Inflammatory macrophage treated with lipopolysaccharide for 4 hours (primary cell): ENCODE measurements at places on chromosomes 12 and 14.

DNA sequence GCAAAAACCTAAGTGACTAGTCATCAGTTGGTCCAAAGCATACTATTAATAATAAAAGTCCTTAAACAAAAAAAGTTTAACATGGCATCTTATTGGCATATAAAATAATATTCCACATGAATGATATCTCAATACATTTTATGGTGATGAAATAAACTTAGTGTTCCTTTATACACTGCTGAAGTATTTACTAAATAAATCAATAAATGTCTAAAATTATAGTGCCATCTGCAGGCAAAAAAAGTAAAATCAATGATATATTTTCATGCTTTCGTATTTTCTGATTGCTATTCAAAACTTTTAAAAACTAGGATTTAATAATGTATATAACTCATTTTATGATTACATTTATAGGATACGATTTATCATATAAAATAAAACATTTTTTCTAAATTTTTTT, 30.5 kb downstream of the PUS7L start:
- DNase-seq, result no peak

- DNase-seq, result peak; percentile 22
Measured at GRCh38 chr12:85060916-85061315, 24.8 kb downstream of the LRRIQ1 start.

GRCh38 chr14:21347201-21347600, 36.6 kb downstream of the SUPT16H start:
- DNase-seq, result no peak

DNA sequence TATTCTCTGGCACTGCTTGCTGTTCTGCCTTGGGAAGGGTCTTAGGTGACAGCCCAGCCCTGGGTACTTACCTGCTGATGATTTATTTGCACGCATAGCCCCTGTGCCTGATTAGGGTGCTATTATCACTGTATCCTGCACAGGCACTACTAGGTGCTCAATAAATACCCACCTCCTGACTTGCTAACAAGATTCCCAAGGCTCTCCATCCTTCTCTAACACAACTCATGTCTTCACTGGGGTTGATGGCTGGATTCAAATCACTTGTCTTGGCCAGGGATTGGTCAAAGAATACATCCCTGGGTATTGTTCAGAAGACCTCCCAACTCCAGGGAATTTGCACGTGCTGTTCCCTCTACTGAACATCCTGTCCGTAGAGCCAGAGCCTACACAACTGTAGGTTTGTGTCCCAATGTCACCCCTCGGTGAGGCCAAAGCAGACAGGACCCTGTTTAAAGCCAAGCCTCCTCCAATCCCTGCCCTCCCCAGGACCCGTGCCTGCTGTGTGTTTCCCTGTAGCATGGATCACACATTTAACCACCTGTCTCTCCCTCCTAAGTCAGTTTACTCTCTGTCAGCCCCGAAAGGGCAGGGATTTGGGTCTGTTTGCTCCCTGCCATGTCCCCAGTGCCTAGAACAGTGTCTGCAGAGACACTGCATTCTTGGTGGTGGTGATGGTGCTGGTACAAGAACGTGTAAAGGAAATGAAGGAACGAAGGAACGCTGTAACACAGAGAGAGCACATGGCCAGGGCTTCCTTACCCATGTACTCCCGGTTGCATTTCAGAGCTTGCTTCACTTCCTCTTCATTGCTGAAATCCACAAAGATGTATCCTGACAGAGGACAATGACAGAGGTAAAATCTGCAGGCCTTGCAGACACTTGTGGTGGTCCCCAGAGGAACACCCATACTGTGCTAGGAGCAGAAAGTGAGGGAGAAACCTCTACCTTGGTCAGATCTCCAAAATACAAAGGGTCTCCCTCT, 16.5 kb downstream of the RBM19 start:
- DNase-seq, result peak; percentile 17

GRCh38 chr12:61414470-61414869, 845.7 kb upstream of the USP15 start:
- no peak for DNase-seq

DNA sequence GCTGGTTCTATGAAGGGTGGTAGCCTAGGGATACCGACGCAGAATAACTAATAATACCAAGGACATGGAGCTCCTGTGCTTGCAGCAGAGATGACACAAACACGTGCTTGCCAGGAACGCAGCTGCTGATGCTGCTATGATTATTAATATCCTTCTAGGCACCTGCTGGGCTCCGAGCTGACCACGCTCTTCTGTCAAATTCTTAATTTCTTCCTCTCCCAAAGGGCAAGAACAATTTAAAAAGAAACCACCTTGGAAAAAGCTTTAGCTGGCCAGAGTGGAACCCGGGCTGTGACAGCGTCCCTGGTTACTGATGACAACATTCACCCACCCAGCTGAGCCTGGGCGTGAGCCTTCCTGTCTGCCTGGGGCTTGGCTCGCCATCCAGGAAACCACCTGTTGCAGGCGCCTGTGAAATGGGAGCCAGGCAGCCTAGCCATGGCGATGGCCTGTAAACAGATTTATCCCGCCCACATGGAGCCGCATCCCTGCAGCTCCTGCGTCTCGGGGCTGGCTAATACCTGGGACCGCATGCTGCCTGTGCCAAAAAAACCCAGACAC, 28.8 kb downstream of the CLMN start:
- DNase-seq, result no peak

DNA sequence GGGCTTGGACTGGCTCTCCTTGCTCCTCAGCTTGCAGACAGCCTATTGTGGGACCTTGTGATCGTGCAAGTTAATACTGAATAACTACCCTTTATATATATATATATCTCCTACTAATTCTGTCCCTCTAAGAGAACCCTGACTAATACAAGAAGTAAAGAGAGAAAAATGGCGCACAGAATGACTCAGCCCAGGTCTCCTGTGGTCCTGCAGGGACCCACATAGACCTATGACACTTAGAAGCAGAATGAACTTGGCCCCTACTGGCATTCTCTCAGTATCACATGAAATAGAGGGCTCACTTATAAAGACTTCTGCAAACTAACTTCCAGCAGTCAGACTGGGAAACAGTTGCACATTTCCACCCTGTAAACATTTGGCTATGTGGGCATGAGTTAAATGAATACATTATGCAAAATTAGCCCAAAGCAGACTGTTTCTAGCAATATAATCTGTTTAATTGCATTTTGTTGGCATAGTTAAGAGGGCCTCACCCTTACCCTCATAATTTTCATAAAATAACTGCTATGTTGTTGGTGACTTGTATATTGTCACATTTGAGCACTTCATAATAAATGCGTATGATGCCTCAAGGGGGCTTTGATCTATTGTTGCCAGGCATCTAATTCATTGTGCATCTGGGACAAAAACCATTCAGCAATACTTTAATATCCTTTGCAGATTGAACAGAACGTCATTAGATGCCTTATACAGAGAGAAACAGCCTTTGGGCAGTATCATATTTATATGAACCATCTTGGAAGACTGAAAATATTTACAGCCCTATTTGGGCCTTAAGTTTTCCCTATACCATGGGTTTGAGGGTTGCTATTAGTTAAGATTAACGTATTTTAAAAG, 349.7 kb upstream of the DIO2 start:
- no peak for DNase-seq

DNA sequence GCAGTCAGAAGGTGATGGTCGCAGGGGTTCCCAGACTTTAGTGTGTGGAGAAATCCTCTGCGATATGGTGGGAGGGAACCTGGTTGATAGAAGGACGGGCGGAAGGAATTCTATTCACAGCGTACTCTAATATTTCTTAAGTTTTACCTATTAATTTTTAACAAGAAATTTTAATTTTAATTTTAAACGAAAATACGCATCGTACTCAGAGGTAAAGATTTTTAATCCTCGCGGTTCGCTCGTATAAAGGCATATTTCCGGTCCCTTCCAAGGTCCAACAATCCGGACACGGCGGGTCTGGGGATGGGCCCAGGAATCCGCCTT, 338 bp upstream of the SLC48A1 start:
- DNase-seq, result no peak

- peak; percentile 52 for DNase-seq
Measured at GRCh38 chr12:121812320-121812871, 8.6 kb downstream of the SETD1B start.

DNA sequence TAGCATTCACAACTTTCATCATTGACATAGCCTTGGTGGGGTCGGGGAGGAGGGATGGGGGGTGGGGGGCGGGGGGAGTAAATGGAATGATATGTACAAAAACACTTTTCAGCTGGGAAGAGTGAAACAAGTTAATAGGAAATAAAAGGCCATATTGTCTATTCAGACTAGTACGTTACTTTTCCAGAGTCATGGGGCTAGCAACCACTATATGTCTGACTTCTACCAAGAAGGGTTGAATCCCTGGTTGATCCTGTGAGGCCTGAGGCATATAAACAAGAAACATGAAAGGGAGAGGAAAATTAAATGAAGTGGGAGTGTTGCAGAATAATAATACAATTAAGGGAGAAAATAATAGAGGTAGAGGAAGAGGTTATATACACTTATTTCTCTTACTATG, 225.5 kb downstream of the ERC1 start:
- DNase-seq, result no peak

DNA sequence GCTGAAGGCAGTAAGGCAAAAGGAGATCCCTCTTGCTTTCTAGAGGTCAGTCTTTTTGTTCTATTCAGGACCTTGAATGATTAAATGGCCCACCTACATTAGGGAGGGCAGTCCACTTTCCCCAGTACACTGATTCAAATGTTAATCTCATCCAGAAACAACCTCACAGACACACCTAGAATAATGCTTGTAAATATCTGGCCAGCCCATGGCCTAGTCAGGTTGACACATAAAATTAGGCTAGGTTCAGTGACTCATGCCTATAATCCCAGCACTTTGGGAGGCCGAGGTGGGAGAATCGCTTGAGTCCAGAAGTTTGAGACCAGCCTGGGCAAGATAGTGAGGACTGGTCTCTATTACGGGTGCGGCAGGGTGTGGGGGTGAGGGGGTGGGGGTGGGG, 43.5 kb downstream of the MIPOL1 start:
- no peak for DNase-seq

- DNase-seq, result no peak
Measured at GRCh38 chr14:58547649-58548048, 90.1 kb upstream of the DACT1 start.

GRCh38 chr14:22502007-22502406, 87.0 kb downstream of the DAD1 start:
- DNase-seq, result no peak

- peak; percentile 77 for DNase-seq
Measured at GRCh38 chr12:12899530-12900380, 8.4 kb downstream of the GPRC5A start.

- DNase-seq, result no peak
Measured at GRCh38 chr12:91059211-91059610, 1.4 kb upstream of the KERA start.

DNA sequence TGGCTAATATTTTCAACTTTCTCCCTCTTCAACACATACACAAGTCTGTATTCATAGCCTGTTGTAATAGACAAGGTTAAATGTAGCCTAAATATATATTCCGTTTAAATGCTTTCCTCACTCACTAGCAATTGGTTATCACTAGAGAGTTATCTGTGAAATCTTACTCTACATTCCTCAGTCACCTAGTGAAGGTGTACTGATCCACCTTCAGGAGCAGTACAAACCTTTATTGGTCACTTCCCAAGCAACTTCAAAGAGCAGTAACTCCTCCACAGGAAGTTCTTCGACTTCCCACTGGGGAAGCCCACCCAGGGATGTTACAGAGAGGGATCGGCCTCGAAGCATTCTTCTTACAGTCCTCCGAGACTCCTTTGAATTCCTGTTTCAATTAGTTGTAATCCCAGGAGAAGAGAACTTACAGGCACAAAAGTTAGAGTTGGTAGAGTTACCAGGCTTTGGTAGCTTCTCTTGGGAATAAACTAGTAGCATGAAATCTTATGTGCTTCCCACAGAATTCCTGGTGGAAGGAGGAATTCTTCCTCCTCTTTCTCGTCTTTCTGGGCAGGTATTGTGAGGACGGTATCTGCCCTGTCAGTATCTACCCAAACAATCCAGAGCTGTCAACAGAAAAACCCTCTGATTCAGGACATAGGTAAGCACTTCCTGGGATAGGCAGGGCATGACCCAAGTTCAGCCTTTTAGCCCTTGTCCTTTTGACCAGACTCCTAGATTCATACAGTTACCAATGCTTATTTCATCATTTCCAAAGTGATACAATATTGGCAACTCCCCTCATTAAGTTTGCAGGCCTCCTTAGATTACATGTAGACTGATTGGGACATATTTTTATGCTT, at the start of gene GYS2:
TSS of gene GYS2 (minus strand) at position 603 of the 857 bp plus-strand sequence. CDS start at position 348, 255 bp downstream.
- no peak for DNase-seq

DNA sequence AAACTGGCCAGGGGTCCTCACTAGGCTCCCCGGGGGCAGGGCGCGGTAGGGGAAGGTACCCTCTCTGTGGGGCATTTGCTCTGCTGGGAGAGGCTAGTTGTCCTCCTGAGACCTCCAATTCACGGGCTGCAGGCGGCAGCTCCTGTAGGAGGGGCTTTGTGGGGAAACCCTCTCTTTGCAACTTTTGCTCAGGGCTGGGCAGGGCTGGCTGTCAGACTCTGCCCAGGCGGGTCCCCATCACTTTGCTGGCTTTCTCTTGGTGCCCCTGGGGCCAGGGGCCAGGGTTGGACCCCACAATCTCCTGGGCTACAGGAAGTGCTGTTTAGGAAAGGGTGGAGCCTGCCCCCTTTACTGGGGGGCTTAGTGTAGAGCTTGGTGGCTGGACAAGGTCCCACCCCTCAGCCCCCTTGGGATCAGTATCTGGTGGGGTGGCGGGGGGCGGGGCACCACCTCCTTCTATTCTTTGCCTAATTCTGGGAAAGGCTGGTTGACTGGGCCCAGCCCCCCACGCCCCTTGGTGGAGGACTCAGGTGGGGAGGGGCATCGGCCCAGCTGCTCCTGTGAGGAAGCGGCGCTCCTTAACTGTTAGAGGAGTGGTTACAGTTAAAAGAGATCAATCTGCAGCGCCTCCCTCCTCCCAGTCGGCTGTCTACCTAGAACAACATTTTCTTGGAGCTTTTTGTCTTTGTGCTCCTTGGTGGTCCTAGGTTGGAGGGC, 918.7 kb downstream of the AACS start:
- no peak for DNase-seq

DNA sequence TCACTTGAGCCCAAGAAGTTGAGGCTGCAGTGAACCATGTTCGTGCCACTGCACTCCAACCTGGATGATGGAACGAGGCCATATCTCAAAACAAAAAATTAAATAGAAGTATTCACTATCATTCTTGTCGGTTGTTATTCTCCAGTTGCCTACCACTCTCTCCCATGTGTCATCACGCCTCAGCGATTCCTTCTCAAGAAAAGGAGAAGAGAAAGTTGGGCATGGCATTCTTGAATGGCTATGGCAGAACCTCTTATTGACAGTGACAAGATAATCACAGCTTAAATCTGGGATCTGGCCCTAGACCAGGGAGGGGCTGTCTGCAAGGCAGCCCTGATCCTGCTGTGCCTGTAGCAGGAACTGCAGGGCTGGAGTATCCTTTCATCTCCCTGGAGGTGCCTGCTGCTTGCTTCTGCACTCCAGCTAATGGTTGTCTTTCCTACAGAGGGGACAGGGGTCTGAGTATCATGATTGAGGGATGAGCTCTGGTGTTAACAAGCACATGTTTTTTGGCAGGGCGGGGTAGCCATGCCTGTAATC, 12.8 kb upstream of the MLEC start:
- DNase-seq, result peak; percentile 66

DNA sequence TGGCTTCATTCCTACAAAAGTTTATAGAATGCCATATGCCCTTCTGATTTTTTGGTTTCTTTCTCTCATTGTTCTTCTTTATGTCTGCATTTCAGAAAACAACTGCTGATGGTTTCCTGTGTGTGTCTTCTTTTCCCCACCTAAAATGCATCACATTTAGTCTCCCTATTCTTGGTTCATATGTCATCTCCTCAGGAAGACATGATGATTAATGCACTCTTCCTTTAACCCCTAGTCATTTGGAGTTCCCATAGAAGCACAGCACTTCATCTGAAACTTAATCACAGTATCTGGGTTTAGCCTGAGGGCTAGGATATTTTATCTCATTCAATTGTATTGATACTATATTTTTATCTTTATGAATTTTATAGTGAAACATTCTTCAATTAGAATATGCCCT, 21.5 kb downstream of the GNPNAT1 start:
- DNase-seq, result no peak
